ENCODE measurements at places on chromosomes 1 and 21.
A peak's percentile ranks its signal among the peaks of the same experiment; 100 is the strongest.

DNA sequence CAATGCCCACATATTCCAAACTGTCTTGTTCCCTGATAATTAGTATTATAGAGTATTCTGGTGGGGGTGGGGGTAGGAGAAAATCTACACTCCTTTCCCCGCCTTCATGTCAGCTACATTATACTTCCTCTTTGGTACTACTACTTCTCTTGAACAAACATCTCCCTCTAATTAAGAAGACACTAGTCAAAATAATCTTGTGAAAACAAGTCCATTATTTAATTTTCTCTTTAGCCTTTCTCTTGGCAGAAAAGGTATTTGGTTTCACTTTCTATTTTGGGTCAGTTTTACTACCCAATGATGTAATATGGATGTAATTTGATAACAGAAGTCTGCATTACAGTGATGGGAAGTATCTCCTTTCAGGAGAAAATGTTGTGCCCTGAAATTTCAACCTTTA lies 22.5 kb downstream of the NTMT2 start:
- DNase-seq = no peak

DNA sequence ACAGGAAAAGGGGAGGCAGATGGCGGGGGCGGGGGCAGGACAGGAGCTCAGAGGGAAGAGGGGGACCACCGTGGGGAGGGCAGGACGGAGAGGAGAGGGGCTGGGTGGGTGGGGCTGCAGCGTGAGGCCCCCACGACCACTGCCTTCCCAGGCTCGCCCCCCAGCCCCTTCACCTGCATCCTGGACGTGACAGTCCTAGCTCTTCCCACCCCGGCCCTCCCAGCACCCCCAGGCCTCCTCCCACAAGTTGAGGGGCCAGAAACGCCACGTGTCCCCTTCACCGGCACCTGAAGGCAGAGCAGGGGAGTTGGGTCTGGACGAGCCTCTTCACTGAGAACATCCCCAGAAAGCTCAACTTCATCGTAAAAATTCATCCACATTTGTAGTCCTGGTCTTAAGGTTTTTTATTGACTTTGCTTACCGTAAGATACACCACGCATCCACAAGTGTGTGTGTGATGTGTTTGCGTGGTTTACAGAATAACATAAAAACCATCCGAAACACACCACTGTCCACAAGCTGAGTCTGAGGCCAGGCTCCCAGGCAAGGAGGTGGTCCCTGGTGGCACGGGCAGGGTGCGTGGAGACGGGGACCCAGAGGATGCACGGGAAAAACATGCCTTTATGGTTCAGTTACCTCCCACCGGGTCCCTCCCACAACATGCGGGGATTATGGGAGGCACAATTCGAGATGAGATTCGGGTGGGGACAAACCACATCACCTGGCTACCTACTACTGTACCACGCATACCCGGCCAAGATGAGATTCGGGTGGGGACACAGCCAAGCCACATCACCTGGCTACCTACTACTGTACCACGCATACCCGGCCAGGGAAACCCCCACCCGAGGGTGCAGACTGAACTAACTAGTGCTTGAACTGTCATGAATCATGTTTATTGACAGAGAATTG lies 13.9 kb upstream of the COL18A1 start:
- DNase-seq = no peak

DNA sequence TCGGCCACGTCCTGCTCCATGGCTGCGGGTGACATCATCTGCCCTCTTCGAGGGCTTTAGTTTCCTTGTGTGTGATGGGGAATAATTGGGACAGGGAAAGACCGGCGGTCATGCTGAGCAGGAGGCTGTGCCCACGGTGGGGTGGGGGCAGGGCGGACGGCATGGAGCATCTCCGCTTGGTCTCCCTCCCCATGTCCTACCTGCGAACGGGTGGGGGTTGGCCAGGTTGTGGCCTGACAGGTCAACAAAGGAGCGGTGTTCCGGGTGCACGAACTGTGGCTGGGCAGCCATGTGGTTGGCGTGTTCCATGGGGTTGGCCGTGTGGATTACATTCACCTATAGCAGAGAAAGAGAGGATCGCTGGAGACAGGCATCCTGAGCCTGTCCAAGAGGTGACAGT lies 80.0 kb downstream of the PIK3CD start:
- no peak for DNase-seq

GRCh38 chr1:53094533-53094919 lies 32.5 kb downstream of the PODN start:
- DNase-seq = no peak

DNA sequence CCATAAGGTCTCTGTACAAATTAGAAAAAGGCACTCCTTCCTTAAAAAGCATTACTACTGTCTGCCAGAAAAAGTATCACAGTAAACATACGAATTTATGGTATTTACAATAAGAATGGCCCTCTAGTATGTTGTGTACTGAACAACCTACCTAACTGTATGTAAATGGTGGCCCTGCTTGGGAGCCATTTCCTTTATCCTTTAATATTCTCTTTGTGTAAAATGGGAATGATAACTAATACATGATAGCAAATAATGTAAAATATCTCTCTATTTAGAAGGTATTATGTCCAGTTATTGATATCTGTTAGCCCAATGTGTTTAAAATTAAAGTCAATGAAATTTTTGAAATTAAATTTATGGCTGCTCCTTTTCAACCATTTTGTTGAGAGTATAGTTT lies 5.2 kb downstream of the DR1 start:
- DNase-seq = no peak

GRCh38 chr21:17925000-17925610 lies 105.9 kb upstream of the C21orf91 start:
- DNase-seq = peak; percentile 53

- no peak for DNase-seq
Observed at GRCh38 chr1:85137660-85138059, 63.2 kb downstream of the SYDE2 start.

- no peak for DNase-seq
Observed at GRCh38 chr1:212622467-212622866, 13.9 kb downstream of the ATF3 start.

- no peak for DNase-seq
Observed at GRCh38 chr1:54934869-54935268, 45.6 kb upstream of the TMEM61 start.

Data from activated T-cell treated with anti-CD3 and anti-CD28 coated beads, Interleukin-2, amount 50 U/mL, for 72 hours (primary cell).